ENCODE measurements at places on chromosomes 5 and 9. TPM values are rescaled to one million over a fixed set of nuclear protein-coding genes. Genes with fewer than 3 reads are reported as not detected.

Gene SPINK4
- not detected for total RNA-seq

Gene IL33
- 0.60 TPM for total RNA-seq

Gene TPPP
- total RNA-seq = 0.07 TPM

Gene G3BP1
- 206 TPM for total RNA-seq

Gene BRD9
- total RNA-seq = 41.3 TPM

Gene TAF11L6
- total RNA-seq = not detected

Gene SLC6A7
- not detected for total RNA-seq

Gene MCIDAS
- not detected for total RNA-seq

Gene PCDHA9
- total RNA-seq = 0.13 TPM

Gene DOK3
- total RNA-seq = 3.2 TPM

Gene PDE6A
- total RNA-seq = 0.05 TPM

Gene SGTB
- 12.8 TPM for total RNA-seq

Gene PCDHB16
- 0.25 TPM for total RNA-seq

Gene KIF24
- 3.1 TPM for total RNA-seq

Gene SAXO1
- total RNA-seq = not detected

Gene ZDHHC11
- total RNA-seq = not detected

Gene CCDC180
- 1.4 TPM for total RNA-seq

Gene SCGB3A2
- total RNA-seq = not detected

Gene CARD9
- under 0.01 TPM for total RNA-seq

Gene GNG10
- 101 TPM for total RNA-seq

Gene LECT2
- not detected for total RNA-seq

Gene TEK
- total RNA-seq = 79.5 TPM

Gene IQGAP2
- total RNA-seq = 0.39 TPM

Gene CDO1
- total RNA-seq = 0.15 TPM

Gene CARTPT
- not detected for total RNA-seq

Gene FBXO10
- total RNA-seq = 8.7 TPM

Gene SLIT3
- under 0.01 TPM for total RNA-seq

Gene CNTLN
- total RNA-seq = 5.9 TPM

Gene TOPORS
- total RNA-seq = 18.4 TPM

Gene OR1Q1
- not detected for total RNA-seq

Gene MFAP3
- 46.0 TPM for total RNA-seq

Gene ISL1
- not detected for total RNA-seq

Gene NRARP
- total RNA-seq = 35.8 TPM
